ENCODE measurements at places on chromosomes 2 and 18. TPM values are rescaled to one million over a fixed set of nuclear protein-coding genes. Genes with fewer than 3 reads are reported as not detected.

The BMP10 gene
- total RNA-seq = not detected

The ASIC4 gene
- total RNA-seq = under 0.01 TPM

The REG1B gene
- not detected for total RNA-seq

The DSC2 gene
- total RNA-seq = under 0.01 TPM

The SPDYA gene
- 0.59 TPM for total RNA-seq

The NR4A2 gene
- 0.72 TPM for total RNA-seq

The SERPINB12 gene
- total RNA-seq = not detected

The ITPRIPL1 gene
- total RNA-seq = 1.4 TPM

The CYTIP gene
- 1.4 TPM for total RNA-seq

All from osteoblast (primary cell).